HFFc6 (cell line): ENCODE measurements at places on chromosomes 4 and X. TPM values are rescaled to one million over a fixed set of nuclear protein-coding genes. Genes with fewer than 3 reads are reported as not detected.

ADRA2C gene
- 0.23 to 0.42 TPM (median 0.26 TPM) in 3 replicates for total RNA-seq

PAGE1 gene
- not detected in 3 replicates for total RNA-seq

NALF2 gene
- not detected in 3 replicates for total RNA-seq

- no peak overlapping the region for H3K27ac ChIP-seq
- H3K27me3 ChIP-seq: no peaks in the 10 kb centered on the region
- H3K36me3 ChIP-seq: no peaks in the 10 kb centered on the region
These were observed 461.9 kb downstream of the SPRY1 start for GRCh38 chr4:123858465-123858864.

DNA sequence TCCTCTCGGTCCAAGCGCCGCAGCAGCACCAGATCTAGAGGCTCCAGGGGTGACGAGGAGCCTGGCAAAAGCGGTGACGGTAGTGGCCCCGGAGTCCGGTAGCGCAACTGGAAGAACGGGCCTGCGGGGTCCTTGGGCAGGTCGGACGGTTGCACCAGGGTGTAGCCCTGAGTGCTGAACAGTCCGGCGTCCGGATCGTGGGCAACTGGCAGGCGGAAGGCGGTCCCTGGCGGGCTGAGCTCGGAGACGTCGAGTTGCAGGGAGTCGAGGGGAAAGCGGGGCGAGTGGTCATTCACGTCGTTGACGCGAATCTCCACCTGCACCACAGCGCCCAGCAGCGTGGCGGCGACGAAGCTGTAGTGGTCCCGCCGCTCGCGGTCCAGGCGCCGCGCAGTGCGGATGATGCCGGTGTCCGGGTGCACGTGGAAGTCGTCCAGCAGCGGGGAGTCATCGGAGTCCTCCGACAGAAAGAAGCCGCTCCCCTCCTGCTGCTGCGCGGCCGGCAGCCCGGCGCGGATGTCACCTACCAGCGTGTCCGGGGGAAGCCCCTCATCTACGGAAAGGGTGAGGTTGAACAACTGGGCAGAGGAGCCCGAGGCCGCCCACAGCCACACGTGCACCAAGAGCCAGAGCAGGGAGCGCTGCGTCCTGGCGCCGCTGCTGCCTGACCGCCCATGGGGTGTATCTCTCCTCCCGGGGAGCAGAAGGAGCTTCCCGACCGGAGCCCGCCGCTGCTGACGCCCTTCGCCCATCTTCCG is 837 bp downstream of the DCHS2 start:
- H3K27me3 ChIP-seq: peaks cover 5% of the 10 kb centered on the region; the same call in 1 of the 2 replicates
- no peak overlapping the region for H3K27ac ChIP-seq
- DNase-seq: no peak
- H3K4me3 ChIP-seq: peak overlapping the region; percentile 37; the same call in 1 of the 2 replicates
- no peaks in the 10 kb centered on the region; the same call in 1 of the 2 replicates for H3K4me1 ChIP-seq

GRCh38 chr4:2695346-2696060 is 60.6 kb downstream of the TNIP2 start:
- H3K27ac ChIP-seq: no peak overlapping the region
- H3K4me1 ChIP-seq: no peaks in the 10 kb centered on the region; the same call in 1 of the 2 replicates
- no peak overlapping the region for H3K4me3 ChIP-seq
- peaks cover 1% of the 10 kb centered on the region for H3K27me3 ChIP-seq
- DNase-seq: no peak
- peaks cover 37% of the 10 kb centered on the region for H3K36me3 ChIP-seq

DNA sequence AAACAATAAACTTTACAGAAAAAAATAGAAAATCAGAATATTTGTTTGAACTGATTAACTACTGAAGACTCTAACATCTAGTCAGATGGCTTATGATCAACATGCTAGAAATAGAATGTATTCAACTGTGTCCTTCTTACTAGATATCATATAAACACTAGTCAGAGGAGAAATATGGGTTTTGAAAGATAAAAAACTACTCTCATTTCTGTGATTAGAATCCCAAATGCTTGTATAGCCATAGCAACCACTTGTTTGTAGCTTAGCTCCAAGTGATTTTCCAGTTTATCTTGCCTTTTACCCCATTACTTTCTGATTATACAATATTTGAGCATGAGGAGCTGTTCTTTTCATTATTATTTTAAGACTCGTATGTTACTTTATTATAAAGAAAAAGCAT is 31.2 kb downstream of the USP38 start:
- no peak overlapping the region for H3K27ac ChIP-seq
- H3K4me3 ChIP-seq: no peak overlapping the region
- no peaks in the 10 kb centered on the region for H3K27me3 ChIP-seq
- H3K36me3 ChIP-seq: no peaks in the 10 kb centered on the region; the same call in 1 of the 2 replicates
- DNase-seq: no peak
